Activated CD4-positive, alpha-beta T cell treated with anti-CD3 and anti-CD28 coated beads, Interleukin-2, Interleukin-4, amounts not matched to agents 100 ng/mL and 50 ng/mL, durations not matched to agents 16 hours and 8 hours (primary cell): ENCODE measurements at places on chromosomes 2 and 18.
A peak's percentile ranks its signal among the peaks of the same experiment; 100 is the strongest.

- no peak for DNase-seq
Measured at GRCh38 chr18:59041819-59042815, 97.6 kb upstream of the SEC11C start.

- DNase-seq, result no peak
Measured at GRCh38 chr18:2907550-2908135, 60.8 kb downstream of the EMILIN2 start.

DNA sequence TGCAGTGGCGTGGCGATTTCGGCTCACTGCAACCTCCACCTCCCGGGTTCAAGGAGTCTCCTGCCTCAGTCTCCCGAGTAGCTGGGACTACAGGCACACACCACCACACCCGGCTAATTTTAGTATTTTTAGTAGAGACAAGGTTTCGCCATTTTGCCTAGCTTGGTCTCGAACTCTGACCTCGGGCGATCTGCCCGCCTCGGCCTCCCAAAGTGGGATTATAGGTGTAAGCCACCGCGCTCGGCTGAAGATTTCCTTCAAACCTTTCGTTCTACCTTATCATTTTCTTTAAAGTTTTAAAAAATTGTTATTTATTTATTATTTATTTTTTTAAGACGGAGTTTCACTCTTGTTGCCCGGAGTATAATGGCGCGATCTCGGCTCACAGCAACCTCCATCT is 979 bp upstream of the WDR43 start:
- no peak for DNase-seq

GRCh38 chr2:240310201-240310600 is 125.3 kb upstream of the GPC1 start:
- no peak for DNase-seq

DNA sequence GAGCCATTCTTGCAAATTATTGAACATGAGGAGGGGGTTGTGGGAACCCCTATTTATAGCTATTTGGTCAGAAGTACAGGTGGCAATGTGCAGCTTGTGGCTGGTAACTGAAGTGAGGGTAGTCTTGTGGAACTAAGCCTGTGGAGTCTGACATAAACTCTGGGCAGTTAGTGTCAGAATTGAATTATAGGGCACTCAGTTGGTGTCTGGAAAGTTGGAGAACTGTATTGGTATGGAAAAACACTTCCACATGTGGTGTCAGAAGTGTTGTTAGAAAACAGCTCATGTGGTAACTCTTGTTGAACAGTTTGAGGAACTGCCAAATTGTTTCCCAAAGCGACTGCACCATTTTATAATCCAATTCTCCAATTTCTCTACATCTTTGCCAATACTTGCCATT is 7.5 kb downstream of the RALBP1 start:
- DNase-seq, result no peak

DNA sequence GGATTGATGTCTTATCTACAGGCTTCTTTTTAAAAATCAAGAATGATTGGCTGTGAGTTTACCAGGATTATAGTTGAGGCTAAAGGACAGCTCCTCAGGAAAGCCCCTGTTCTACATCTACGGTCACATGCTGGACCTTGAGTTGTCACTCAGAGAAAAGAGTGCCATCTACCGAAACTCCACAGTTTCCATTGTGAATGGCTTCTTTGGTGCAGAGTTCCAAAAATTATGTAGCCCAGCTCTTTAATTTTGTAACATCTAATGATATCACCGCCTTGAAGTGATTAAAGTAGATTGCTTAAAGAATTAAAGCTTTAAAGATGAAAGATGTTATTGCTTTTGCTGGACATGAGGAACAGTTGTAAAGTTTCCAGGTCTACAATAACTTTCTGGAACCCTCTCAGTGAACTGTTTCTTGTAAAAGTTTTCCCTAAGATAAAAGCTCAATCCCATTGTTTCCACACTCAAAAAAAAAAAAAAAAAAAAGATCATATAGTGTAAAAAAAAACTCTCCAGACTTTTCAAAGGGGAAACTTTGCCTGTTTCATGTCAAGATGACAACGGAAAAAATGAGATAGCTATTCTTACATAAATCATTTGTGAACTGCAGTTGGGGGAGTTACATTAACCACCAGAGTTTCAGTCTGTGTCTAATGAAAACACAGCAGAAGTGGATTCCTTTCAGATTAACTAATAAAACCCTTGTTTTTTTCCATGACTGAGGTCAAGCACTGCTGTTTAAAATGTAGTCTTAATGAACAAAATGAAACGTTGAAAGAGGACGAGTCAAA is 4.3 kb downstream of the COL3A1 start:
- DNase-seq, result peak; percentile 71

DNA sequence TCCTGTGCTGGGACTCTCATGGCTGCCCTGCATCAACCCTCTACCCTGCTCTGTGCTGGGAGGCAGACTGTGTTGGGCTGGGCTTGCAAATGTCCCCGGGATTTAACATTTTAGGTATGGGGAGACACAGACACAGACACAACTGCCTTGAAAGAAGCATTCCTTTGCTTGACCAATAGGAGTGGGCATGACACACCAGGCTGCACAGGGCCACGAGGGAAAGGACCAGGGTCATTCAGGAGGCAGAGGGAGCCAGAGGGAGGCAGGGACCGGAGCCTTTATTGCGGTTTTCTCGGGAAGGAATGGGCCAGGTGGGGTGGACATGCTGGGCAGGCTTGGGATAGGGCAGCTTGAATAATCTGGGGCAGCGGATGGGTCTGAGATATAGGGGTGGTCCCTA is 238.7 kb upstream of the COPS8 start:
- DNase-seq, result no peak

GRCh38 chr2:237885111-237885930 is 25.9 kb downstream of the RAMP1 start:
- no peak for DNase-seq

DNA sequence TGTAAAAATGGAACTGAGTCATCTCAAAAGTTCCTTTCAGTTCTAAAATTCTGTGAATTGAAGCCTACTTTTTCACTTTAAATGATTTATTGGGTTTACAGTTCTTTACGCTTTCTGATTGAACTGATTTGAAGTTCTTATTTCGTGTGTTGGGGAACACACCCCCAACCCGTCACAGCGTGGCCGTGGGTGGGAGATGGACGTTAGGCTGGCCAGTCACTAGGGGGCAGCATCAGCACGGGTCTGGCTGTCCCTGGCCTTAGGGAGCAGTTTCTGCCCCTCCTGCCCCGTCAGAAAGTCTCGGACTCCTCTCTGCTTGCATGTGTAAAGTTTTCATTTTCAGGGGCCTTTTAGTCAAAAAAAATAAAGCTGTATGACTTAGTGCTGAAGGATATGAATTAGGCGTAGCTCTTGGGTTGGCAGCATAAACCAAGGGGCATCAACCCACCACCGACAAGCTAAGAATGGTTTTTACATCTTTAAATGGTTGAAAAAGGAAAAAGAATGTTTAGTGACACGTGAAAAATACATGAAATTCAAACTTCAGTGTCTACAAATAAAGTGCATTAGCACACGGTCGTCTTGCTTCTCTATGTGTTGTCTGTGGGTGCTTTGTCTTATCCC is 63.4 kb downstream of the ZCCHC2 start:
- DNase-seq, result peak; percentile 91

- DNase-seq, result peak; percentile 1
Measured at GRCh38 chr2:178114462-178114861, 2.2 kb downstream of the RBM45 start.

- no peak for DNase-seq
Measured at GRCh38 chr2:162018530-162018929, 55.5 kb downstream of the DPP4 start.

DNA sequence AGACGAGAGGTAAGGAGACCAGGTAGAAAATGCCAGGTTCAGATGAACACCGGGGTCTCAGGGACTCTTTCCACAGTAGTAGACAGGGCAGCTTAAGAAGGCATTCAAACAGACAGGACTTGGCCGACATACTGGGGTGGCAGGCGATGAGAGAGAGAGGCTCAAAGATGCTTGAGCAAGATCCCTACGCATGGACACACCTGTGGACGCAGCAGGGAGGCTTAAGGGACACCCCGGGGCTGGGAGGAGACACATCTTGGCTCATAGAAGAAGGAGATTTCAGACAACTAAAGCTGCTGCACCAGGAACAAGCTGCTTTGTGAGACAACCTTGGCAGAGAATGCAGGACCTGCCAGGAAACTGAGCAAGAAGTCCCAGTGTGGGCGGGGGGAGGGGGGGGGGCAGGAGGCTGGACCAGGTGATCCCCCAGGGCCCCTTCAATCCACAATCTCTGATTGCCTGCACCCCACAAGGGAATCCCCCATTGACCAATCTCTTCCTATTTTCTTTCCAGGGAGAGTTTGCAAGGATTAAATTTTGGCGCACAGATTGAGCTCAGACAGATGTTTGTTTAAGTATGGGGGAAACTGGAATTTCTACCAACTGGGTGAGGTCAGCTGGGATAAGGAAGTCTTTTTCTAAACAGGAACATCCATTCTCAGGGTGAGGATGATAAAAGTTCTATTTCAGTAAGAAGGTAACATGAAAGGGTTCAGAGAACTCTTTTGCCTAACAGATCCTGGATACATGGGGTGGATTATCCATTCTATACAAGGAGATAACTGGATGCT is 400.7 kb downstream of the NBAS start:
- DNase-seq, result no peak

- no peak for DNase-seq
Measured at GRCh38 chr2:25311865-25312575, 29.7 kb downstream of the DNMT3A start.

DNA sequence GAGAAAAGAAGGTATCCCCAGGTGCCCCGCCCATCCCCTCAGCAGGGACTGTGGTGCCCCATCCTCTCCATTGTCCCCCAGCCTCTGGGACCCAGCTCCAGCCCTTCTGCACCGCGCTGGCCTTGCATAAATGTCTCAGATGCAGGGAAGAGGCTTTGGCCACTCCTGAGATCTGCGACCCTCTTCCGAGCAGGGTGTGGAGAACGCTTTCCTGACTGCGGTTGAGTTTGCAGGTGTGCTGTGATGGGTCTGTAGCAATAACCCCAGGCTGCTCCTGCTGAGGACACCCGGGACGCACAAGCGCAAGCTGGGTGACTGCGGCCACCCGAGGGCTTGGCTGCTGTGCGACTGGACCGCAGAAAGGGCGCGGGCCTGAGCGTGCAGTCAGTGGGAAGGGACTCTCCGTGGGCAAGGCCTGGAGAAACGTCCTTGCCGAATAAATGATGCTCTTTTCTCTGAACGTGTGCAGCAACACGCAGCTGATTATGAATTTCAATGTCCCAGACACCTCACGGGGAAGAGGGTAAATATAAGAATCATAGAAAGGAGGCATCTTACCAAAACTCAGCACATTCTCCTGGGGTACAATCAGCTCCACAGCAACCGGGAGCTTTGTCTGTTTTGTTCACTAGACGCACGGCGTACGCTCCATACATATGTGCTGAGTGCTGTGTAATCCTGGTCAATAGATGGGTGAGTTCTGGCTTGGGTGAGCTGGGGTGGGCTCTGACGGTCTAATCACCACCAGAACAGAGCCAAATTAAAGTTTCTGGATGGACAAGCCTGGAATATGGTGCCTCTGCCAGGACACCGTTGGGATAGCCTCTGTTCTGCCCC is 67.5 kb upstream of the ZNF516 start:
- no peak for DNase-seq

- DNase-seq, result no peak
Measured at GRCh38 chr2:198591586-198591985, 787.2 kb downstream of the PLCL1 start.

DNA sequence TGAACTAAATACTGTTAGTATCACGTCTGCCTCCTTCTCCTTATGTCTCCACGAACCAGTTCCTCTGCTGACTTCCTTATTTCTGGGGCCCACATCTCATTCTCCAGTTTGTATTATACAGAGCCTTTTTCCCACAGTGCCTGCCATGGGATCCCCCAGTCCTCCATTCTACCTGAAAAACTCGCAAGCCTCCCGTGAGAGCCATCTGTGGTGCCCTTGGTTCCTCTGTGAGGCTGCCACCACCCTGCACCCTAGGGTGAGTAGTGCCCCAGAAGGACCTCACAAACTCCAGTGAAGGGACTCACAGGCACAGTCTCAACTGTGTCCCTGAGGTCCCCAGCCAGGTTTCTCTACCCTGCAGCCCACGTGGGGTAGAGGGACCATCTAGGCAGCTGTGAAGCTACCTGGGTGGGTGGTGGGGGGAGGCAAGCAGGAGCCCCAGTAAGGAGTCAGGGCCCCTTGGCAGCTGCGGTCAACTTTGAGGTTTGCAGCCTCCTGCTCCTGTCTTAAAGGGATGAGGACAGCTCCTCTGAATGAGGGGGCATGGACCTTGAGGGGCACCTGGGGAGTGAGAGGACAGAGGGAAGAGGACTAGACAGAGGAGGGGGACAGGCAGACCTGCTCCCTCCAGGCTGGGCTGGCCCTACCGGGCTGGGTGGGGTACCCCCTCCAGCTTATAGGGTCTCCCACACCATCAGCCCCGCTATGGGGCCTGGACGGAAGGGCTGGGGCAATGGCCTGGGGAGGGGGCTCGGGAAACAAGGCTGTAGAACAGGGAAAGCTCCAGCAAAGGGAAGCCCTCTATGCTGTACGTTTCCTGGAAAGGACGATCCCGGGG is 1.0 kb downstream of the PSTPIP2 start:
- no peak for DNase-seq

DNA sequence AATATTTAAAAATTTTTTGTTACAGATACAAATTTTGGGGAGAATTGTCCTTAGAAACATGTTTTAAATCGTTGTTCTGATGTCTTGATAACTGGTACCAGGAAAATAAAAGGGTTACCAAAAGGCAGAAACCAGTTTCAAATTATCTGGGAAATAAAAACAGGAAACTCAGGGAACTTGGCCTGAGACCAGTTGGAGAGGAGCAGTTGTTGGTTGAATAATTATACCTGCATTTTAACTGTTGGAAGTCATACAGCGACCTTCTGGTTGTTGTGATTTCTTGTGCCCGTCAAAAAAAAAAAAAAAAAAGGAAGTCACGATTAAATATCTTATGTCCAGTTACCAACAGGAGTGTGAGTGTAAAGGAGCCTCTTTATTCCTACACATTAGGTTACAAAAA is 51.8 kb downstream of the CRIM1 start:
- no peak for DNase-seq

GRCh38 chr18:22204996-22205395 is 35.6 kb downstream of the GATA6 start:
- DNase-seq, result no peak

- no peak for DNase-seq
Measured at GRCh38 chr18:45290364-45290763, 324.9 kb upstream of the SLC14A2 start.

DNA sequence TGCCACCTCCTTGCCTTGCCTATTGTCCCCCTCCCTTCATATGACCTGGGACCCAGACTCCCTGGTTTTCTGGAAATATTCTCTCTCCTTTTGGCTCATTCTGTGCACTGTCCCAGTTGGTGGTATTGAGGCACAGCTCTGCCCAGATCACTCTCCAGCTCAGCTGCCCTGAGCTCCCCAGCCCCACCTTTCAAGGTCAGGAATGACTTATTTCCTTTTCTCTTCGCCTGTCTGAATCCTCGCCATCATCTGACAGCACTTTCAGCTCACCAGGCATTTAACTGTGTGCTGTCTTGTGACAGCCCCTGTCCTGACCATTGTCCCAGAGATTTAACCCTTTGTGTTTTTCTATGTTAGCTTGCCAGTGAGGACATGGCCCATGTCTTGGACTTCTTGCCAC is 133.0 kb downstream of the MSH2 start:
- no peak for DNase-seq

DNA sequence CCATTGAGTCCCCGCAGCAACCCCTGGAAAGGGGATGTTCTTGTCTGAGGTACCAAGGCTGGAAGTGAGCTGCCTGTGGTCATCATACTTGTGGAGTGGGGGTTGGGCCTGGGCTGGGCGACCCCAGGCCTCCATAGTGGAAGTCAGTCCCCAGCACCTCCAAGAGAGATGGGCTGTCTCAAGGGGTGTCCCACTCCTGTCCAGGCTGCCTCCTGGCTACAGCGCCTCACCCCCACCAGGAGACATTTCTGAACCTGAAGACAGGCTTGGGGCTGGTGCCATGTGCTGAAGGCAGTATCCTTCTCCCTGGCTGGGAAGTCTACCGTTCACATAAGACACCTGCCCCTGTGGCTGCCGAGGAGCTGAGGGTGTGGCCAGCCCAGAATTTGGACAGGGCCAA is 28.9 kb downstream of the INHBB start:
- no peak for DNase-seq
